ENCODE measurements at places on chromosomes 5 and 9.

- no peak for DNase-seq
These were observed 931.5 kb upstream of the NUDT12 start for GRCh38 chr5:104494083-104494482.

- no peak for DNase-seq
These were observed 70.9 kb downstream of the TRIO start for GRCh38 chr5:14213813-14214585.

DNA sequence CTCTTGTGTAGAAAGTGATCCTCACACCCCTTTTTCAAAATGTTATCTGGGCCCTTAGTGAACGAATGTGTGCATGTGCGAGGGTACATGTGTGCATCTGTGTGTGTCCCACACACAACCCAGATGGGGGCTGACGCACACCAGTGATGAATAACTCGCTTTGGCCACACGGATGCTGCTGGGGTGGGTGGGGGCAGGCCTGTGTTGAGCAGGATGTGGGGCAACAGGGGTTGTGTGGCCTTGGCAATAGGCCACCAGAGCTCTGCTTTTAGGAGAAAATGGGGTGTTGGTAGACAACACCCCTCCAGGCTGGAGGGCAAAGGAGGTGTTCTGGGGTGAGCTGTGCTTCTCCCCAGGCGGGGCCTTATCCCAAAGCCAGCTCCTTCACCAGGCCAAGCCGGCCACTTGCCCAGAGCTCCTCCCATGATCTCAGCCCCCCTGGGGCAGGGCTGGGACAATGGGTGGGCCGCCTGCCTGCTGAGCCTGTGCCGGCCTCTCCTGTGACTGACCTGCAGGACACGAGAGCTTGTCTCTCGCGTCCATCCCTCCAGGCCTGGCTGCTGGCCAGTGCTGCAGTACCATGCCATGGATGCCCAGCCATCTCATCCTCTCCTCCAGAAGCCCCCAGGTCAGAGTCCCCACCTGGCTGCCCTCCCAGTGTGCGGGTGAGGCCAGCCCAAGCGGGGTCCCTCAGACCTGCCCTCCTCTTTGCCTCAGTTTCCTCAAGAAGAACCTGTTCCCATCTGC lies 1.7 kb downstream of the DBN1 start:
- DNase-seq: no peak

GRCh38 chr5:141477815-141478214 lies 2.0 kb downstream of the PCDHGC3 start:
- DNase-seq: no peak

DNA sequence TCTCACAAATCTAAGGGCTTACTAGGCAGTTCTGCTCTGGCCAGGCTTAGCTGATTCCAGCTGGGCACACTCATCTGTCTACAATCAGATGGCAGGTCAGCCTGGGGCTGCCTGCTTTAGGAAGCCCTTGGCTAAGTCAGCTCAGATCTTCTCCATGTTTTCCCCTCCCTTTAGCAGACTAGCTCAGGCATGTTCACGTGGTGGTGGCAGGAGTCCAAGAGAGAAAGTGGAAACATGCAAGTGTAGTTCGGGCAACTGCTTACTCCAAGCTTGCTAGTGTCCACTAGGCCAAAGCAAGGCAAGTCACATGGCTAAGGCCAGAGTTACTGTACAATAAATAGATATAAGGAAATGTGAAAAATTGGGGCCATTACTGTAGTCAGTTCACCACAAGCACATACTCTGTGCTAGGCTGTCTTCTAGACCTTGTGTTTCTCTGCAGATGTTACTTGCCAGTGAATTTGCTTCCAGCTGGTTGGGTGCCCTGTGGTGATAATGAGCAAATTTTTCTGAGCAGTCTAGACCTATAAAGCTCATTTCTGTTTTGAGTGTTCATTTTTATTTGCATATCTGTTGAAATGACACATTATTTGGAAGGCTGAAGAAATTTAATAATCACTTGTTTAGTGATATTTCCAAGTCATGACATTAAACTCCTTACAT lies 38.3 kb downstream of the RECK start:
- DNase-seq: no peak

GRCh38 chr5:61274511-61274911 lies 57.5 kb upstream of the ZSWIM6 start:
- no peak for DNase-seq

DNA sequence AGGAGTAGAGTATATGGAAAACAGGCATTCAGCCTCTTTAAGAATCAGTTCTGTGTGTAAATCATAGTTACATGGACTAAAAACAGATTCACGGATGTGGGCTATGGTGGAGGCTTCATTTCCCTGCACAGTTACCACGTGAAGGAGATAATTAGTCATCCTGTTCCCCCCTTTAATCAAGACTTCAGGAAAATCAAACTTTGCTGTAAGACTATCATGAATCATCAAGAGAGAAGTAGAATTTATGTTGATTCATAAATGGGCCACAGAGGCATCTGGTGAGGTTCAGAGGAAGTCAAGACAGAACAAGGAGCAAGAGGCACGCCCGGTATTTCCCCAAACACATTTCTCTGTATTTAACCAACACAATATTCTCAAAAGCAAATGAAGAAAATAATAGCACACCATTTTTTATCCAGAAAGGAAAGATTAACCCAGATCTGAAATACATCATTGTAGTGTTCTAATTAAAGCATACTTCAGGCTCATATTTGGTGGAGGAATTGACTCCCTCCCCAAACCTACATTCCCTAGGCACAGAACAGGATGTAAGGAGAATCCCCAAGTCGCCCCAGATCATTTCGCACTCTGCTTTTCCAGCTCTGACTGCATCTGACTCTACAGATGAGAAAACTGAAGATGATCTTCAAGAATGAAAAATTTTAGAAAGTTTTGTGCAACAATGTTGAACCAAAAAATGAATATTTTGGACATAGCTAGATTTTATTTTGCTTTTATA lies 175.8 kb upstream of the GAS1 start:
- no peak for DNase-seq

DNA sequence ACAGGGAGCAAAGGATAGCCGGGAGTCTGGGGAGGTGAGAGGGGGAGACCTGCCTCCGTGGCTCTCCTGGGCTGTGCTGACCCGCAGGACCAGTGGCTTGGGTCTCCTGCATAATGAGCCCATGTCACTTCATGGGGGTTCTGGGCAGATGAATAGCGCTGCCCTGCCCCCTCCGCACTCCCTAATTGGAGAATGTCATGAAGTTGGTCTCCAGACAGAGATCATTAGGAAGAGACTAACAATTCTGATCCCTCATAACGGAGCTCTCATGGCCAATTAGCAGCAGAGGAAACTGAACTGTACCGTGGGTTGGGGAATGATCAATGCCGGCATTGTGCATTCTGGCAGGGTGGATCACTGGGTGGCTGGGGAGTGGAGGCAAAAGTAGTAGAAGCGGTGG lies 186.1 kb downstream of the FSTL4 start:
- no peak for DNase-seq

DNA sequence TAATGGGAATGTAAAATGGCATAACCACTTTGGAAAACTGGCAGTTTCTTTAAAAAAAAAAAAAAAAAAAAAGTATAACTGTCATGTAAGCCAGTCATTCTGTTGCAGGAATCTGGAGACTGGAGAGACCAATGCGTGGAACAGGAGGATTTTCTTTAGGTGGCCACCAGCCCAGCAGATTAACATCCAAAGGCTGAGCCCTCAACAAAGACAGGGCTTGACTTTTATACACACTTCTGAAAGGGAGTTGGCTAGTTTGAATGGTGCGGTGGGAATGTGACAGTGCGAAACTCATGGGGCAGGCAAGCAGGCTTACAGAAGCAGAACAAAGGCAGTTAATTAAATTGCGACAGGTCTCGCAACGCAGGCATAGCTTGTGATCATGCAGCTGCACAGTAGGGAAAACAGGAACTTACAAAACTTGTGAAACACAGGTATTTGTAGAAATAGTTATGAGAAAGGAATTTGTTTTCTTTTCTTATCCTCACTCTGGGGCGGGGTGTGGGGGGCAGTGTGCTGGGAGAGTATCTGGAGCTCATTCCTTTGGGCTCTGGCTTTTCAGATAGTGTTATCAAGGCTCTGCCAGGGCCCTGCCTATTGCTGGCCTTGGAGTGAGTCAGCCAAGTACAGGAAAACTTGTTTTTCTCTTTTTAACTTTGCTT lies 12.0 kb downstream of the UIMC1 start:
- DNase-seq: no peak

Data from Calu3 (cell line).